Bronchus fibroblast of lung (primary cell): ENCODE measurements at places on chromosomes 4 and X. TPM values are rescaled to one million over a fixed set of nuclear protein-coding genes. Genes with fewer than 3 reads are reported as not detected.

Gene ABCG2
- 0.45 and 0.67 TPM in 2 replicates for total RNA-seq

Gene ZAR1
- not detected in 2 replicates for total RNA-seq

Gene UGT2B7
- not detected in 2 replicates for total RNA-seq

Gene SYNPO2
- total RNA-seq, result 0.34 and 0.45 TPM in 2 replicates

Gene SPANXC
- not detected in 2 replicates for total RNA-seq

Gene PSAPL1
- not detected in 2 replicates for total RNA-seq

Gene ADH1A
- not detected in 2 replicates for total RNA-seq

Gene LRIT3
- not detected in 2 replicates for total RNA-seq

Gene FREM3
- total RNA-seq, result not detected in 2 replicates

Gene RTL3
- total RNA-seq, result 0.30 and 0.50 TPM in 2 replicates

Gene SPANXN2
- total RNA-seq, result not detected in 2 replicates

Gene SERPINA7
- not detected in 2 replicates for total RNA-seq

Gene MAGEA11
- total RNA-seq, result not detected in 2 replicates

Gene CENPVL1
- total RNA-seq, result not detected in 2 replicates

Gene PGAM4
- total RNA-seq, result not detected in 2 replicates

Gene POU4F2
- total RNA-seq, result not detected in 2 replicates

Gene EPHA5
- under 0.01 and 0.17 TPM in 2 replicates for total RNA-seq

Gene CORIN
- 1.9 and 2.4 TPM in 2 replicates for total RNA-seq

Gene RNF212
- 0.30 and 0.34 TPM in 2 replicates for total RNA-seq

Gene TMEM154
- 5.5 and 6.2 TPM in 2 replicates for total RNA-seq

Gene KANTR
- 1.3 and 1.9 TPM in 2 replicates for total RNA-seq

Gene SYN1
- 0.30 and 0.50 TPM in 2 replicates for total RNA-seq

Gene SLC9A7
- 13.1 and 17.2 TPM in 2 replicates for total RNA-seq

Gene SPINK2
- total RNA-seq, result not detected in 2 replicates

Gene AR
- 2.0 and 2.7 TPM in 2 replicates for total RNA-seq

Gene GALNTL6
- not detected in 2 replicates for total RNA-seq

Gene FRYL
- total RNA-seq, result 13.2 and 16.1 TPM in 2 replicates

Gene XAGE1A
- total RNA-seq, result not detected in 2 replicates

Gene CSAG3
- total RNA-seq, result not detected in 2 replicates

Gene TBC1D9
- total RNA-seq, result 12.8 and 15.5 TPM in 2 replicates

Gene SLC2A9
- 0.17 and 0.89 TPM in 2 replicates for total RNA-seq

Gene MAPK10
- 2.5 and 4.0 TPM in 2 replicates for total RNA-seq

Gene CSAG1
- total RNA-seq, result not detected in 2 replicates

Gene NDST3
- under 0.01 TPM in 1 of 2 replicates, not detected in the other for total RNA-seq

Gene TRIML1
- not detected in 2 replicates for total RNA-seq

Gene ERCC6L
- 7.4 and 9.4 TPM in 2 replicates for total RNA-seq

Gene PPP4R3C
- not detected in 2 replicates for total RNA-seq

Gene KIAA1210
- not detected in 2 replicates for total RNA-seq

Gene TLR7
- not detected in 2 replicates for total RNA-seq

Gene SEL1L3
- total RNA-seq, result 4.6 and 5.2 TPM in 2 replicates

Gene TASL
- not detected in 2 replicates for total RNA-seq

Gene CFAP99
- not detected in 2 replicates for total RNA-seq

Gene EREG
- total RNA-seq, result 5.1 and 5.9 TPM in 2 replicates

Gene ZNF732
- 1.0 and 1.2 TPM in 2 replicates for total RNA-seq

Gene TLR8
- not detected in 2 replicates for total RNA-seq

Gene ALAS2
- total RNA-seq, result not detected in 2 replicates

Gene ANXA3
- 10.1 and 15.3 TPM in 2 replicates for total RNA-seq

Gene TEX13D
- not detected in 2 replicates for total RNA-seq

Gene TLR3
- total RNA-seq, result 1.0 and 1.5 TPM in 2 replicates

Gene RNF128
- 0.17 and 0.45 TPM in 2 replicates for total RNA-seq

Gene CNKSR2
- 0.34 and 1.0 TPM in 2 replicates for total RNA-seq

Gene NPFFR2
- not detected in 2 replicates for total RNA-seq

Gene OTUD4
- total RNA-seq, result 7.1 and 7.4 TPM in 2 replicates
